Gastroesophageal sphincter (tissue), 4 donors: ENCODE measurements at places on chromosomes 5 and 9.

DNA sequence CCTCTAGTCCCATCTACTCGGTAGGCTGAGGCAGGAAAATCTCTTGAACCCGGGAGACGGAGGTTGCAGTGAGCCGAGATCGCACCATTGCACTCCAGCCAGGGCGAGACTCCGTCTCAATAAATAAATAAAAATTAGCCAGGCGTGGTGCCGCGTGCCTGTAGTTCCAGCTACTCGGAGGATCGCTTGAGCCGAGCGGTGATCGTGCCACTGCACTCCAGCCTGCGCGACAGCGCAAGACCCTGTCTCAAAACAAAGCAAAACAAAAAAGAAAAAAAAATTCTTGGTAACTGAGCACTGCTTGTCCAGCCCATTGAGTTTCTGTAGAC, 710 bp upstream of the WDR55 start:
- ATAC-seq, result no peak

- no peak for ATAC-seq
Measured at GRCh38 chr9:87238545-87238944, 259.1 kb upstream of the DAPK1 start.

- no peak for ATAC-seq
Measured at GRCh38 chr9:136995362-136995761, 1.0 kb downstream of the CLIC3 start.

DNA sequence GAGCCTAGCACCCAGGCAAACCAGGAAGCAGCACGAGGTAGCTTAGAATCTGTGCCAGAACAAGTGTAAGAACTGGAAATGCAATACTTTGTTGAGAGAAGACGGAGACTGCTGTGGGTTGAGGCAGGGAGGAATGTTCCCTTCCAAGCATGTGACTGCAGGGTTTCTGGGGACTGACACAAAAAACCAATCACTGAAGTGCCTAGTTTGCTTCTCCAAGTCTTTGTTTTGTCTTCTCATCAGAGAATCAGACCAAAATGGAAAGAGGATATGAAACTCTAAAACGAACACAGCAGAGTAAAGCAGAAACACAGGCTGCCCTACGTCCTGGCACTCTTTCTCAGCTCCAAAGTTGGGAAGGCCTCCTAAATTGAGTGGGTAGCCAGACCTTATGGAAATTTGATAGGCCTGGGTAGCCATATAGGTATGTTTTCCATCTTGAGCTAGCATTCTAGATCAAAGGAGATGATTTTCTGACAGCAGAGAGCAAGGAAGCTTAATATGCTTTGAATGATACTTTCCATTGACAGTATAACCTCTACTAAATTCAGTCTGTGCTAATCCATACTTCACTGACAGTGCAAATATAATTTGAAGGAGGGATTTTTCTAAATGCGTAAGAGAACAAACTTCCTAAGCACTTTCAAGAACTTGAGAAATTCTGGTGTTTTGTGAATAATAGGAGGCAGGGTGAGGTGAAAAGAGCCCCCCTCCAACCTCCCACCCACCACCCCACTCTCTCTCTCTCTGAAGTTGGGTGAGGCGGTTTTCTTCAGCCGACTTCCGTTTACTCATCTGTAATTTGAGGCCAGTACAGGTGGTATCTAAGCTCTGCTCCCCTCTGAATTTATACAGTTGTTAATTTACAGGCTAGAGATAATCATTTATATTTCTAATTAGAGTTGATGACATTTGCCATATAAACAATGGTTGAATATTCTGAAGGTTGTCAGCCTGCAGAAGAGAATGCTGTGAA, 5.5 kb downstream of the ADRB2 start:
- ATAC-seq, result peak; percentile 32
